ENCODE measurements at places on chromosomes 6 and 20. TPM values are rescaled to one million over a fixed set of nuclear protein-coding genes. Genes with fewer than 3 reads are reported as not detected.

The NDRG3 gene
- 42.1 TPM for total RNA-seq

The MMP24 gene
- not detected for total RNA-seq

- DNase-seq, result no peak
These were observed 7.2 kb upstream of the AGPAT4 start for GRCh38 chr6:161281092-161281491.

The COL9A3 gene
- total RNA-seq, result not detected

- DNase-seq, result no peak
These were observed 5.6 kb upstream of the BTBD3 start for GRCh38 chr20:11912013-11912658.
